ENCODE measurements at places on chromosomes 16 and 17. TPM values are rescaled to one million over a fixed set of nuclear protein-coding genes. Genes with fewer than 3 reads are reported as not detected.

Gene WSCD1
- total RNA-seq, result 16.1 TPM

Gene PABPN1L
- 0.31 TPM for total RNA-seq

Gene GFAP
- total RNA-seq, result 0.10 TPM

Gene ACSM2A
- total RNA-seq, result 1.8 TPM

Gene KRTAP29-1
- total RNA-seq, result not detected

- DNase-seq, result peak; percentile 82
These were observed 75.4 kb upstream of the SDK2 start for GRCh38 chr17:73719588-73720071.

DNA sequence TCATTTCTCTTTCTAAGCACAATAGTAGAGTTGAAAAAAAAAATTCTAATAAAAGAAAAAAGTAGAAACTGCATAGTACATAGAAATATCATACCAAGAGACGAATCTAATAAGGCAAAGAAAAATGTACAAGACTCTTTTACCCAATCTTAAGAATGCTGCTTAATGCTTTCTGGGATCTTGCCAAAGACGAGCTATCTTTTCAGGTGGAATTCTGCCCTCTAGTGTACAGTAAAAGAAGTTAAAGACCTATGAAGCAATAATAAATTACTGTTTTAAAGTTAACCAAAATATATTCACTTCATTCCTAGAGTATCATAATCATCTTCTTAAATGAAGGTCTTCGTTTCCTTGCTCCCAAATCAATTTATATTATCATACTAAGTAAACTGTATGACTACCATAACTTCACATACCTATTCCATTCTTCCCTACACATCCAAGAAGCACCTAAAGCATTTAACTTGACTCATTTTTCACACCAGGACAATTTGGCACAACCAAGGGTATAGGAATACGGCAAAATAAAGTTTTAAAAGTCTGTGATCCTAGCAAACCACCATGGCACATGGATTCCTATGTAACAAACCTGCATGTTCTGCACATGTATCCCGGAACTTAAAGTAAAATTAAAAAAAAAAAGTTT is 47.7 kb downstream of the CFDP1 start:
- no peak for DNase-seq

DNA sequence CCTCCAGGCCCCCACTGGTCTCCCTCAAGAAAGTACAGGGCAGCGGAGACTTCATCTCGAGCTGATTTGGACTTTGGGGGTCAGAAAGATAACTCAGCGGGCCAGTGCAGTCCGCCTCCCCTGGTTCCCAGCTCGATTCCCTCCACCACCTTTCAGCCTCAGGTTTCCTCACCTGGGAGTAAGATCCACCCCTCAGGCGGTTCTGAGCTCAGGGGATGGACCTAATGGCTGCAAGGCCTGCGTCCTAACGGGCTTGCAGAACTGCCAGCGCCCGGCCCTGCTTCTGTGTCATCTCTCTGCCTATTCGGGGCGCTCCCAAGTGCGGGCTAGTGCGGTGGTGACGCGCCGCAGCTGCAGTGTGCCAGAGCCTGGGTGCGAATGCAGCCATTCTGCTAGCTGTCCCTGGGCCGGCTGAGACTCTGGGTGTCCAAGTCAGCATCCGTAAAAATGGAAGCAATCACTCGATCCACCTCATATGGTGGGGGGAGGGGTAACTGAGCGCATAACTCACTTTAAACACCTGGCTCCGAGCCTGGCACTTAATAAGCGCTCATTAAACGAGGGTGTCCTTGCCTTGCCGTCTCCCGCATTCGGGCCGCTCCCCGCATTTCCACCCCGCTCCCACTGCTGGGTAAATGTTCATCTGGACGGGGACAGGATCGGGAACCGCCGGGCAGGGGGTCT is 129.6 kb upstream of the LHX1 start:
- no peak for DNase-seq

- DNase-seq, result no peak
These were observed 107.6 kb downstream of the KCNJ2 start for GRCh38 chr17:70276906-70277305.

DNA sequence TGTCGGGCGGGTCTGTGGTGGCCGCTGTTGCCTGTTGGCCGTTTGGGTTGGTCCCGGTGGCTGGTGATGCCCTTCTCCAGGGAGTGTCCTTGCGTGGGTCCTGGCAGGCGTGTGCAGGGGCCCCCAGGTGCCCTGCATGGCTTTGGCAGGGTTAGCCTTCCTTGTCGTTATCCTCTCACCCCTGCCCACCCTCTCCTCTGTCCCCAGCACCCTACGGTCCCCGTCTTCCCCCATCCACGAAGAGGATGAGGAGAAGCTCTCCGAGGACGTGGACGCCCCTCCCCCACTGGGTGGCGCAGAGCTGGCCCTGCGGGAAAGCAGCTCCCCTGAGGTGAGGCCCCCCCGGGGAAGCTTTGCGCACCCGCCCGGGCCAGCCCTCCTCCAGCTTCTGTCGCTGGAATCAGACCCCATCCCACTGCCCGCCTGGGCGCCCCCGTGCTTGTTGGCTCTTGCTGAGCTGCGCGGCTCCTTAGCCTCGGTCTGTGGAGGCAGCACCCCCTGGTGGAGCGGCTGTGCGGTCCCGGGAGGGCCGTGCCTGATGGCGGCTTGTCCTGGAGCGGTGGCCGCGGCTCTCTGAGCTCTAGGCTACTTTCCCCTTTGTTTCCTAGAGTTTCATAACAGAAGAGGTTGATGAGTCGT is 10.6 kb upstream of the NUDT16L1 start:
- DNase-seq, result no peak

GRCh38 chr17:21252289-21252795 is 868 bp downstream of the NATD1 start:
- DNase-seq, result no peak

- DNase-seq, result no peak
These were observed 126.8 kb downstream of the CACNG3 start for GRCh38 chr16:24382762-24383407.
